T1000 (cell line): ENCODE measurements at places on chromosomes 16 and 17.

DNA sequence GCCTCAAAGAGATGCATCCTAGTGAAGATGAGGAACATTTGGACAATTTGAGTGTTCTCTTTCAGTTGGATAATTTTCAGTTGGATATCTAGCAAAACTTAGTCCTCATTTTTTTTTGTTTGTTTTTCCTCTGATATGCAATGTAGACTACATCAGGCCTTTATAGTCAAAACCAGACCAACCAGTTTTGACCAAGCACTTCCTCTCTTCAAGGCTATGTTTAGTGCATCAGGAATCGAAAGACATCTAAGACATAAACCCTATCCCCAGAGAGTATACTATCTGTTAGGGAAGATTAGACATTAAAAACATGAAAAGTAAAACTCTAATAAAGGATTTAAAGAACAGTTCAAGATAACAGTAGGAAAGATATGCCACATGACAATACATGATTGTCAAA is 256.1 kb downstream of the IRX3 start:
- DNase-seq = no peak

- no peak for DNase-seq
Measured at GRCh38 chr16:50909831-50910735, 168.2 kb downstream of the CYLD start.

- DNase-seq = no peak
Measured at GRCh38 chr16:84560269-84560668, 55.8 kb upstream of the MEAK7 start.

DNA sequence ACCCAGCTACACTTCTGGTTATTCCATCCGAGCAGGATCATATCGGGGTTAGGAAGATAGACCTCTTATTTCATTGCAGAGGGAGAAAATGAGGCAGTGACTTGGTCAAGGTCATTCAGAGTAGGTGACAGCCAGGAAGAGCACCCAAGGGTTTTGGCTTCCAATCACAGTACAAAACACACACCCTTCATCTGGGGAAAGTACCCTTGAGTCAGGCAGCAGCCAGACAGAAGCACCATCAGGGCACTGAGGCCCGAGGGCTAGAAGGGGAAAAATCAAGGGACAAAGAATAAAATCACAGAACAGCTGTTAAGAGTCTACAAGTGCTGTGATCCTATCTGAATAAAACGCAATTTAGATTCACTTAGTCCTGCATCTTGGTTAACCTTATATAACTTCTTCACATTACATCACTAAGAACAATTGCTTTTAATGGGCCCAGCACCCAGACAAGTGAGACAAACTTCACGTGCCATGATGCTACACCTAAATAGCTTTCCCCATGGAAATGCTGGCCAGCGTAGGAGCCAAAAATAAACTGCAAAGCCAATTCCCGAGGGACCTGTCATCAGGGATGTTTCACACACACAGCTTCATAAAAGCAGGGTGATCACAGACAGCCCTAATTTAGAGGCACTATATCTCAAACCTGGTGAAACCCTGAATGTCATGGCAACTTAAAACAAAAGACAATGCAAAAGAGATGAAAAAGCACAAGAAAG is 4.9 kb downstream of the UBE2O start:
- DNase-seq = no peak

- DNase-seq = no peak
Measured at GRCh38 chr17:33816842-33817617, 438.1 kb upstream of the CCL2 start.

- DNase-seq = no peak
Measured at GRCh38 chr16:20768121-20768520, 4.3 kb downstream of the ACSM3 start.
